A549 treated with CpdA at 1 μM for 4 hours (cell line): ENCODE measurements at places on chromosomes 12 and 14. TPM values are rescaled to one million over a fixed set of nuclear protein-coding genes. Genes with fewer than 3 reads are reported as not detected.

Gene OTX2
- total RNA-seq, result not detected in 5 replicates

Gene MAP3K9
- 3.9 to 5.1 TPM (median 4.7 TPM) in 5 replicates for total RNA-seq

Gene IFNG-AS1
- not detected in 5 replicates for total RNA-seq

Gene FSCB
- not detected in 5 replicates for total RNA-seq

Gene ABCD2
- not detected in 5 replicates for total RNA-seq

Gene NPFF
- total RNA-seq, result not detected in 5 replicates

Gene CDCA4
- total RNA-seq, result 47.1 to 53.6 TPM (median 49.1 TPM) in 5 replicates

Gene GPRC5D
- total RNA-seq, result not detected in 5 replicates

Gene GLIPR1L1
- total RNA-seq, result not detected in 5 replicates

Gene CAND1
- total RNA-seq, result 59.6 to 95.2 TPM (median 91.6 TPM) in 5 replicates

Gene DCN
- total RNA-seq, result not detected in 5 replicates

Gene PLA2G1B
- not detected in 5 replicates for total RNA-seq

Gene RDH16
- 0.05 to 0.15 TPM (median 0.08 TPM) in 5 replicates for total RNA-seq

Gene SYCP3
- 0.10 to 0.35 TPM (median 0.18 TPM) in 3 of 5 replicates, not detected in the others for total RNA-seq

Gene CLEC1B
- not detected in 5 replicates for total RNA-seq

Gene POTEM
- total RNA-seq, result not detected in 5 replicates

Gene FAM90A1
- total RNA-seq, result 0.06 to 0.14 TPM (median 0.09 TPM) in 4 of 5 replicates, not detected in the other

Gene TBK1
- 23.9 to 29.9 TPM (median 25.2 TPM) in 5 replicates for total RNA-seq

Gene CLEC14A
- total RNA-seq, result not detected in 5 replicates

Gene PPP1CC
- total RNA-seq, result 134 to 149 TPM (median 142 TPM) in 5 replicates
